ENCODE measurements at places on chromosomes 5 and 9.
A peak's percentile ranks its signal among the peaks of the same experiment; 100 is the strongest.

GRCh38 chr9:132631280-132631679 is 38.5 kb downstream of the DDX31 start:
- DNase-seq, result peak; percentile 48

- DNase-seq, result no peak
Measured at GRCh38 chr9:76605321-76605900, 146.4 kb downstream of the GCNT1 start.

- no peak for DNase-seq
Measured at GRCh38 chr5:140607031-140607430, 25.9 kb downstream of the CD14 start.

- DNase-seq, result no peak
Measured at GRCh38 chr9:4640027-4640426, 22.1 kb upstream of the PLPP6 start.

GRCh38 chr5:156446526-156446925 is 119.6 kb downstream of the SGCD start:
- DNase-seq, result no peak

- no peak for DNase-seq
Measured at GRCh38 chr5:154770111-154770510, 14.9 kb downstream of the LARP1 start.

DNA sequence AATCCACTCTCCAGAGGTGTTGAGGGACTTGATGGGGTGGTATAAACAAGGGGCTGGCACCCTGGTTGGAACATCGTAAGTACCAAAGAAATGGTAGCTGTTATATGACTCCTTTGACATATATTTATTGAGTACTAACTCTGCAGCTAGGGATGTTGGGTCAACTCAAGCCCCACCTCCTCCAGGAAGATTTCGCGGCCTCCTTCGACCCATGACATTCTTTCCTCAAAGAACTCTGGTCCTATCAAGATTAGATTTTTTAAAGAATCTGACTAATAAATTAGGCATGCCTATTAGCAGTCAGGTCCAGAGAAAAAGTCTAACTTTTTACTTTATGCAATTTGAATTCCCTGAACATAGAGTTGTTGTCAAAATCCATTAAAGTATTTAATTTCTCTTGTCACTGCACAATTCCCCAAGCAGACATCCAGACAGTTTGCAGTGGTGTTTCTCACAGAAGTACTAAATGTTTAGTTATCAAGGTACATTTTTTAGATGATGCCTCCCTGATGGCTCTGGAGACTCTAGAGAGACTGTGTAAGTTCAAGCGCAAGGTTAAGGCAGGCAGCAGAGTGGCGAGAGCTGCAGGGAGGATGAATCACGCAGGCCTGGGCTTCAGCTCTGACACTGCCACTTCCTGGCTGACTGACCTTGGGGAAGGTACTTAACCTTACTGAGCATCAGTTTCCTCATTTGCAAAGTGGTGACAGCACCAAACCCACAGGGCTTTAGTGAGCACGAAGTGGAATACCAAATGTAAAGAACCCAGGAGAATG is 209.6 kb downstream of the TTLL11 start:
- DNase-seq, result no peak

DNA sequence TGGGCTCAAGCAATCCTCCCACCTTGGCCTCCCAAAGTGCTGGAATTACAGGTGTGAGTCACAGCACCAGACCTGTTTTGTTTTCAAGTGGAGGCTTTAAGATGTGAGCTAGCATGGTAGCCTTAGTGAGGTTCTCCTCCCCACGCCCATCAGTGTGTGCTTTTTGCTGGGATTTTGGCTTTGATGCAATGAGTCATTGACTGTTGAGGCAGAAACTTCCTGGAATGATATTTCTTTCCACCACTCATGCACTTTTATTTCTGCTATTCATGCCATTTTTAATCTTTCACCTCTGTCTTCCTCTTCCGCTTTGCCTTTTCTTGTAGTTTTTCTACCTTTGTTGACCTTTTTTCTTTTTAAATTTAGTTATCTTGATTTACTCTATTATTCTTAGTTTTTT is 4.2 kb upstream of the NFIL3 start:
- no peak for DNase-seq

GRCh38 chr5:141734501-141735229 is 52.6 kb upstream of the ARAP3 start:
- DNase-seq, result peak; percentile 13

Measured in T1000 (cell line).